CMK (cell line): ENCODE measurements at places on chromosomes 16 and 17.

GRCh38 chr17:43367737-43368242 is 31.0 kb upstream of the ARL4D start:
- peak; percentile 63 for DNase-seq

GRCh38 chr17:798246-798645 is 16.1 kb downstream of the MRM3 start:
- no peak for DNase-seq

DNA sequence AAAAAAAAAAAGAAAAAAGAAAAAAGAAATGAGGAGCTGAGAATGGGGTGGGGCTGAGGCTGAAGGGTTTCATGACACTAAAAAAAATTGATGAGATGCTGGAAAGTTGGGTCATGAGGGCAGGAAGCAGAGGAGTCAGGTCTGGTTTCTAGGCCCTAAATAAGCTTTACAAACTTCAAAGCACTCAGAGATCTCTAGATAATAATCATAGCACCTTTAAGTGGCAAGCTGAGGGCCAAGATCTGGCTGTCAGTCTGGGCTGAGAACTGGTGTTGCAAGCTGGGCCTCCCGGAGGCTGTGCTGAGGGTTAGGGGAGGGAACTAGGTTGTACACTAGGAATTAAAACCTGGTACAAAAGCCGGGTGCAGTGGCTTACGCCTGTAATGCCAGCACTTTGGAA is 6.4 kb downstream of the ZNF764 start:
- DNase-seq: no peak

DNA sequence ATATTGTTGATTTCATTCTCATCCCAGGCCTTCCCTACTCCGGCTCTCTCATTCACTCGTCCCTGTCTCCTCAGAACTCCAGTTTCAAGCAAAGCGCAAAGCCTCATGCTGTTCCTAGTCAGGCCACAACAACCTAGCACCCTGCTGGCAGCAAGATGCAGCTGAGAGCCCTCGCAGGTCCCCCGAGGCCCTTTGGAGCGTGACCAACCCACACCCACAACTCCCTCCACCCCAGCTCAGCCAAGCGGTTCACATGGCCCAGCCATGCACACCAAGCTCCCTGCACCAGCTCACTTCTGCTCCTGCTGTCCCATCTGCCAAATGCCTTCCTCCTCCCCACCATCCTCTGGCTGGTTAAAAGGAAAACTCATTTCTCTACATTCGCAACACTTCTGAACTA is 195.8 kb downstream of the IRX5 start:
- DNase-seq: no peak

DNA sequence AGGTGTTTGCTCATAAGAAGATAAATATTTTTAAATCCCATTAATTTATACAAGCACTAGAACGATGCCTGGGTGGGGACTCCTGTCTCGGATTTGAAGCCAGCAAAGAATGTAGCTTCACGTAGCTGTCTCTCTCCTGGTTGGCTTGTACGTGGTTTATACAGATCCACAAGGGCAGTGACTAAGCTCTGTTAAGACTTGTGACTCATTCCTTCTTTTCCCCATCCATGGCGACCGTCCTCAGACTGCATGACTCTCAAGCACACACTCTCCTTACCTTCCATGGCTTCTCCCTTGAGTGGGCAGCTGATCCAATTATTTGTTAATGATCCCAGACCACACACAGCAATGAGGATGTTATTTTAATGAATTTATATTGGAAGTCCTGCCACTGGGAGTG is 679.7 kb upstream of the SOX9 start:
- no peak for DNase-seq
